Stimulated activated CD8-positive, alpha-beta memory T cell treated with anti-CD3 and anti-CD28 coated beads, Interleukin-2, amount 100 ng/mL, for 1 hour (primary cell): ENCODE measurements at places on chromosomes 16 and 17.

DNA sequence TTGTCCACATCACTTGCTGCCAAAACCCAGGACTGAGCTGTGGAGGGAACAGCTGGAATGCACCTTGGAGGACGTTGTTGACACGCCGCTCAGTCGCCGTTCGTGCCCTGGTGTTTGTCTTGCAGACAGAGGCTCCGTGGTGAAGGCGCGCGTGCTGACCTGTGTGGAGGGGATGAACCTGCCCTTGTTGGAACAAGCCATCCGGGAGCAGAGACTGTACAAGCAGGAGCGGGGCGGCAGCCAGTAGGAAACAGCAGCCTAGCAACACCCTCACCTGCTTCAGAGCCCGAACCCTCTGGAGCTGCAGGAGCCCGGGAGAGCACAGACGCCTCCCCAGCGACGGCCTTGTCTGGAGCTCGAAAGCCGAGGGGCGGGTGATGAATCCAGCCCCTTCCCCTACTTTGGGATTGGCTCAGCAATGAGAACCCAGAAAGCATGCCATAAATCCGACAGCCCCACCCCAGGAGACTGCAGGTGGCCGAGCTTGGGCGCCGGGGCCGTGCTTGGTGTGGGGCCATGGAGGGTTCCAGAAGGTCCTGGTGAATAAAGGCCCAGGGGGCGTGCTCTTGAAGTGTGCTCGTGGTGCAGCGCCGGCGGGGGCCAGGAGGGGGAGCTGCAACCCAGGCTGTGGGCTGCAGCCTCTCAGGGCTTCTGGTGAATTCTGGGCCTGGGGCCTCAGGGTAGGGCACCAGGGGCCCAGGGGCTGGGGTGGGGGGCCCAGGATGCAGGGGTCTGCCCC is 470 bp upstream of the CDK3 start:
- DNase-seq, result peak; percentile 15

- DNase-seq, result no peak
Observed at GRCh38 chr16:19854543-19854876, 30.1 kb downstream of the GPRC5B start.

DNA sequence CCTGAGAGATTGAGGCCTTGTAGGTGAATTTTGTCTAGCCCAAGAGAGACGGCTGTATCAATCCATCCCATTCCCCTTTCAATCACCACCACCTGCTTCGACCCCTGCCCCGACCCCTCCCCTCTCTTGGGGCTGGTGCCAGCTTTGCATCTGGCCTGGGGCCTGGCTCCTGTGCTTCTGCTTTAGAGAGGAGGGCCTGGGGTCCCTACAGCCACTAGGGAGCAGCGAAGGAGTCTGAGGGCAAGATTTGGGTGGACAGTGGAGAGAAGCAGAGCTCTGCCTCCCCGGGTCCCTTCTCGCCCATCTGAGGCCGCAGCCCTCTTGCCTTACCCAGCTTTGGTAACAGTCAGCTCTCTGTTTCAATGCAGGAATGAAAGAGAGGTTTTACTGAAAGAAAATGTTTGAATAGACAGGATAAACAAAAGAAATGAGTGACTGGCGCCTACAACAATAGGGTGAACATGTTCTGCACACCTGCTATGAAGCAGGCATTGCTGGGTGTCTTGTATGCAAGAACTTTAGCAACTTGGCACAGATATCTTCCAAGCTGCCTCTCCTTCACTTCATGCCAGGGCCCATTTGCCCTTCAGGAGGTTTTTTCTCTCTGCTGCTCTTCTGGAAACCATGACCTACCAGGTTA is 57.4 kb downstream of the SLC47A1 start:
- DNase-seq, result no peak

DNA sequence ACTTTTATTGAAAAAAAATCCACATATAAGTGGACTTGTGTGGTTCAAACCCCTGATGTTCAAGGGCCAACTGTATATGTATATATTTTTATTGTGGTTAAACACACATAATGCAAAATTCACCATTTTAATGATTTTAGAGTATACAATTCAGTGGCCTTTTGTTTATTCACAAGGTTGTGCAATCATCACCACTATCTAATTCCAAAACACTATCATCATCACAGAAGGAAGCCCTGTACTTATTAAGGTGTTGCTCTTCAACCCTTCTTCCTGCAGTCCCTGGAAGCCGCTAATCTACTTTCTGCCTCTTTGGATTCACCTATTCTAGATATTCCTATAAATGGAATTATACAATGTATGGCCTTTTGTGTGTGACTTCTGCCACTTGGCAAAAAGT is 23.0 kb downstream of the MAP2K6 start:
- DNase-seq, result no peak

DNA sequence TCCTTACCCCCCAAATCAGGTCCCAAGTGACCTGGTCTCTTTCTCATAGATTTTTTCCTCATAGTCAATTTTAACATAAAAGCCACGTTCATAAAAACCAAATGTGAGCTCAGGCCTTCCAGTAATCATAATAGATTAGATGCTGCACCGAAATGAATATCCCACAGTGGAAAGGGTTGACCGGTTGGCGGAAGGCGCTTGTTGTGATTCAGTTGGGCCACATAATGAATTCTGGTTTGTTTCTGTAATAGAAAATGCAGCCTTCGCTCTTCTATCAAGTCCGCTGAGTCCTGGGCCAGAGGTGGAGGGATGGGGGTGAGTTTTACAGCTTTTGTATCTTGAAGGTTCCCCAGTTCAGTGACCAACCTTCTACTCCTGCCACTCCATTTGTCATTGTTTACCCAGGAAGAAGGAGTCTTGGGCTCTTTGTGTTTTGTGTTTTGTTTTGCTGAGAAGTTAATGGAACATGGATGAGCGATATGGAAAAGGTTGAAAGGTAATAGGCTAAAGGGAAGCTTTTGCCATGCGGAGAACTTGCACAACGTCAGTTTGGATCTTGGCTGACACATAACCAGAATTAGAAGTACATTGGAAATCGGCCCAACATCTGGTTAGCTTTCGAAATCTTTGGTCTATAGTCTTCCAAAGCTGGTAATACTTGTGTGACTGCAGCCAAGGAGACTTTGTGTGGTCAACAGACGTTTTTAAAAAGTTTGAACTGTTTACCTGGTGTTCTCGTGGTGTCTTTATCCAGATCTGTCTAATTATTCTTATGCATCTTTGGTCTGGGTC is 89.5 kb downstream of the CLEC16A start:
- no peak for DNase-seq

GRCh38 chr17:38511150-38512108 is 83.2 kb downstream of the ARHGAP23 start:
- no peak for DNase-seq

DNA sequence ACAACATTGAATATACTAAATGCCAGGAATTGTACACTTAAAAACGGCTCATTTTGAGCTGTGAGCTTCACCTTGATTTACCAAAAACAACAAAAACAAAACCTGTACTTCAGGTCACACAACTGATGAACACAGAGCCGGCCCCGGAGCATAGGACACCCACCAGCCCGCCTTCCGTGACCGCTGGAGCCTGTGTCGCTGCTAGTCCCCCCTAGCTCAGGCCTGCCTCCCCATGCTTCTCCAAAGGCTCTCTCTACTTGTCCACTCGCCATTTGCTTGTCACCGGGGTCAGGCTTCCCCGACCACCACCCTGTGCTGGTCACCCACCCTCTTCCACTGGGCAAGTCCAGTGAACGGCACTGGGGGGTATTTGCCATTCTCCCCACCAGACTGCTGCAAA is 113.8 kb upstream of the TNRC6C start:
- DNase-seq, result no peak

DNA sequence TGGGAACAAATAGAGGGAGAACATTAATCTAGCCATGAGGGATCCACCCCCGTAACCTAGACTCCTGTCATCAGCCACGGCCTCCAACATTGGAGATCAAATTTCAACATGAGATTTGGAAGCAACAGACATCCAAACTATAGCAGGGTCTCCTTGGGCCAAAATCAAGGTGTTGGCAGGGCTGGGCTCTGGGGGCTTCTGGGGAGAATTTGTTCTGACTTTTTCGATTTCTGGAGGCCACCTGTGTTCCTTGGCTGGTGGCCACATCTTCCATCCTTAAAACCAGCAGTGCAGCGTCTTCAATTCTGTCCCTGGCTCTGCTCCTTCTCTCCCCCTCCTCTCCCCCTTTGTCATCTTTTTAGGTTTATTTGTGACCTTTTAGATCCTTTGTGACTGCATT is 546.2 kb downstream of the WWOX start:
- DNase-seq, result no peak

DNA sequence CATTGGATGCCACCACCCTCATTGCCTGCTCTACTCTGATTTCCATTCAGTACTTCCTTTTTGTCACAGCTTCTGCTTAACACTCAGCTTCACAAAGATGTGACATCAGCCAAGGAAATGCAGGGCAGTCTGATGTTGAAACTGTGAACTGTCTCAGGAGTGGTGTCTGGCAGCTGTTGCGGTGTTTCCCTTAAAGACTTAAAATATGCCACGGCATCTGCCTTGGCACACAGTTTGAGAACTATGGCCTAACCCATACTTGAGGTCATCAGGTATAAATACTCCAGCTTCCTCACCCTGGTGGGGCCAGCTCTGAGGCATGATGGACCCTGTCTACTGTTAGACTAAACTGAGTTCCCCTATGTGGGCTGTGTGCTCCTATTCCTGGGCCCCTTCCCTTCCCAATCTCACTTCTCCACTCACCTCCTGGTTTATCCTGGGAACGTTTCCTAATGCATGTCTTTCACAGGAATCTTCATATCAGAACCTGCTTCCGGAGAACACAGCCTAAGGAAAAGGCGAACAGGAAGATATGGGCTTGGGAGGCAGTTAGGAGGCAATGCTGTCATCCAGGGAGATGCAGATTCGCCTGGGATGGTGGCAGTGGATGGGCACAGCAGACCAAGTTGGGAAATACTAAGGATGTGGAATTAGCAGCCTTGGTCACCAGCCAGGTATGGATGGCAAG is 96.5 kb downstream of the WSCD1 start:
- DNase-seq, result no peak
